ENCODE measurements at places on chromosomes 6 and 20.

GRCh38 chr6:118677193-118677592 lies 25.8 kb upstream of the CEP85L start:
- DNase-seq, result peak; percentile 8

DNA sequence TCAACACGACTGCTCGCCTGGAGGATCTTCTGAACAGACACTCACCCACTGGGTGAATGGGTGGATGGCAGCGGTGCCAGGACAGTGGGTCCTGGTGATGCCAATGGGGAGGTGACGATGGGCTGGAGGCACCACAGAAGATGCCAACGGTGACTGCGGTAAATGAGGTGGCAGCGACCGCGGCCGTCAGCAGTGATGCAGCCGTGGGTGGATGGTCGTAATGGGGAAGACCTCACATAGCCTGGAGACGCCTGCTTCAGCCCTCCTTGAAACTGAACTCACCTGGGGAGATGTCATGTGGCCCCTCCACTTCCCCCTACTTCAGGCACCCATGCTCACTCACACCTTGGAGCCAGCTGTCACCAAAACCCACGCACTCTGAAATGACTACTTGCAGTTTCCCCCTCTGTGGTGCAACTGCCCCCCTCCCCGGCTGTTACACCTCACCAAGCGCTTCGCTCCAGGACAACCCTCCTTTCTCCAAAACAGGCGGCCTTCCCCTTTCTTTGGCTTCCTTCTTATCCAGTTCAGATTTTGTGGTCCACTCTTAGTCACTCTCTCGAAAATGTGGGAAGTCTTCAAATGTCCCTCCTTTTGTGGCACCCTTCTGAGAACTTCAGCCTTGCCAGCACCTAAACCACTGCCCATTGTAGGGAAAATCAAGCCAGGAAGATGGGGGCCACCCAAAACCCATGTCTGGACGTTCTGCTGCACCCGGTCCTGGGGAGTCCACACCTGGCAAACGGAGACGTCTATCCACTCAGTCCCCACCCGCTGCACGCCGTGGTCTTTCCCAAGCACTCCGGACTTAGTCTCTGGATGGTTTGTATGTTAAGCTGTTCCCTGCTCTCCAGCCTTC lies 10.4 kb upstream of the ABHD16B start:
- DNase-seq, result no peak

DNA sequence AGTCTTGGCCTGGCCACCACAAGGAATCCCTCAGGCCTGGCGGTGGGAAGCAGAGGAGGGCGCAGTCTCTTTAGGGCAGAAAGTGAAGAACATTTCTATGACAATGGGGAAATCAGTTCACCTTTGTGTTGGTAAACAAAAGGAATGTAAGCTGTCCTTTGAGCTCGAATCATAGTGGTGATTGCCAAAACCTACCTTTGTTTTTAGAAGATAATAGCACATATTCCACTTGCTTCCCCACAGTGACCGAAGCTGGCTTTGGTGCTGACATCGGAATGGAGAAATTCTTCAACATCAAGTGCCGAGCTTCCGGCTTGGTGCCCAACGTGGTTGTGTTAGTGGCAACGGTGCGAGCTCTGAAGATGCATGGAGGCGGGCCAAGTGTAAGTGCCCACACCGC lies 144.1 kb downstream of the MTHFD1L start:
- DNase-seq, result no peak

GRCh38 chr20:10761232-10761631 lies 87.4 kb upstream of the JAG1 start:
- peak; percentile 32 for DNase-seq

GRCh38 chr6:133055441-133055966 lies 185.7 kb upstream of the EYA4 start:
- DNase-seq, result no peak

DNA sequence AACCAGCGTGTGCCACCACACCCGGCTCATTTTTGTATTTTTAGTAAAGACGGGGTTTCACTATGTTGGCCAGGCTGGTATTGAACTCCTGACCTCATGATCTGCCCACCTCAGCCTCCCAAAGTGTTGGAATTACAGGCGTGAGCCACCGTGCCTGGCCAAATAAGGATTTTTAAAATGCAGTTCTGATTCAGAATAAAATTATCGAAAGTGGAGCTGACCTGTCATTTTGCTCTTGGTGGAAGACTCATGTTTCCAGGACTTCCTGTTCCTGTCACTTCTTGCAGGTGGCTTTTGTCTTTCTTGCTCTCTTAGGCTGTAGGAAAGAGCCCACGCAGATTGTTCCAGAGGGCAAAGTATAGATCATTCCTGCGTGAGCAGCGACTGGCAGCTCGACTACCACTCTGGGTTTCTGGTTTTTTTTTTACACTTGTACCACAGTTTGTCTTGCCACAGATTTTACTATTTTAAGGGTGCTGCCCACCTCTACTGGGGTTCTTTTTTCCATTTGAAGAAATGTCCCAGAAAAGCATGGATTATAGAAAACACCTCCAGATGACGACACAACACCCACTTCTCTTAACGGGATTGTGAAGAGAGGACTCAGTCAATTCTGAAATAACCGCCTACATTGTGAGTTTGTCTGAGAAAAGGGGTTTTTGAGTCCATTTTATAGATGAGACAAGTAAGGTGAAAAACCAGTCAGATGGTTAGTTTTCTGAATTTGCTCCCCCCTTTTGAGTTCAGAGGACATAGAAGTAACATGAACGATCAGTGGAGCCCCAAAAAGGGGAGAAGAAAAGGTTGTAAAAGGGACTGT lies 7.5 kb downstream of the JARID2 start:
- no peak for DNase-seq

DNA sequence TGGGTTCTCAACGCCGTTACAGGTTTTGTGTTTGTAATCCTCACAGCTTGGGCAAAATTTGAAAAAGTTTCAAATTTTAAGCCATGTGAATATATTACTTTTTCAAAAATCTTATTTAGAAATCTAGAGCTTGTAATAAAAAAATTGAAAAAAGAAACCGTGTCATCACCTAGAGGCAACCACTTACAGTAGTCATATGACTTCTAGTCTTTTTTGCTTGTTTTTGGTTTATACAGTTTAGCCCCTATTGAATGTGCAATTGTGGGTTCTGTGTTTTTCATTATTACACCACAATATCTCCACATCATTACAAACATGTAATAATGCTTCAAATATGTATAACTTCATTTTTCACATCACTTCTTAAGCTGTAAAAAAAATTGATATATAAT lies 888 bp downstream of the DYNLRB1 start:
- no peak for DNase-seq

DNA sequence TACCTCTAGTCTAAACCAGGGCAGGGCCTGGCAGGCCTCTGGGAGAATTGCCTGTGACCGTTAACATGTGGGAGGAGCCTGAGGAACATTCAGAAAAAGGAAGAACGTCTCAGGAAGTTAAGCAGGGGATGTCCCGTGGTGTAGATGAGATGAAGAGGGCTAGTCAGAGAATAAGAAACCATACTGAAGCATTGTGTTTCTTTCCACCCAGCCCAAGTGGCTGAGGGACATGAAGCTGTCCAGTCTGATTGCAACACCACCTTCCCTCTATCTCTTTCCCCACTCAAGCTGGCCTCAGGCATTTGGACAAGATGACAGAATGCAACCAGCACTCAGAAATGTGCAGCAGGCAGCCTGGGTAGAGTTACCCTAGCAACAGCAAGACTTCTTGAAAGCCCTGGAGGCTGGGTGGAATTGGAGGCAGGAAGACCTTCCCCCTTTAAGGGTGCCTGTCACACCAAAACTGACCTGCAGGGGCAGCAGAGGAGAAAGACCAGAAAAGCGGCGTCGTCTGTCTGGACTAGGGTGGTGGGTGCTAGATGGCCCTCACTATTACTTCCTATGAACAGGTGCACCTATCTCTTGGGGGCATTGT lies 186.1 kb downstream of the UNC5CL start:
- DNase-seq, result peak; percentile 48

DNA sequence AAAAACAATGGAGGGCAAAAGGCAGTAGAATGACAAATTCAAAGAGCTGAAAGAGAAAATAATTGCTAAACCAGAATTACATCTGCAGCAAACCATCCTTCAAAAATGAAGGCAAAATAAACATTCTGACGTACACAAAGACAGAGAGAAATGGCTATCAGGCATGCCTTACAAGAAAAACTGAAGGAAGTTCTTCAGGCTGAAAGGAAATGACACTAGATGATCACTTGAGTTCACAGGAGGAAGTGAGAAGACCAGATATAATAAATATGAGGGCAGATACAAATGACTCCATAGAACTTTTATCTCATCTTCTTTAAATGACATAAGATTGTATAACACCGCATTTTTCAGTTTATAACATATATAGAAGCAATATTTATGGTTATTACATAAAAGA lies 30.0 kb downstream of the DZANK1 start:
- no peak for DNase-seq

GRCh38 chr20:577167-577791 lies 32.8 kb downstream of the TCF15 start:
- DNase-seq, result no peak

DNA sequence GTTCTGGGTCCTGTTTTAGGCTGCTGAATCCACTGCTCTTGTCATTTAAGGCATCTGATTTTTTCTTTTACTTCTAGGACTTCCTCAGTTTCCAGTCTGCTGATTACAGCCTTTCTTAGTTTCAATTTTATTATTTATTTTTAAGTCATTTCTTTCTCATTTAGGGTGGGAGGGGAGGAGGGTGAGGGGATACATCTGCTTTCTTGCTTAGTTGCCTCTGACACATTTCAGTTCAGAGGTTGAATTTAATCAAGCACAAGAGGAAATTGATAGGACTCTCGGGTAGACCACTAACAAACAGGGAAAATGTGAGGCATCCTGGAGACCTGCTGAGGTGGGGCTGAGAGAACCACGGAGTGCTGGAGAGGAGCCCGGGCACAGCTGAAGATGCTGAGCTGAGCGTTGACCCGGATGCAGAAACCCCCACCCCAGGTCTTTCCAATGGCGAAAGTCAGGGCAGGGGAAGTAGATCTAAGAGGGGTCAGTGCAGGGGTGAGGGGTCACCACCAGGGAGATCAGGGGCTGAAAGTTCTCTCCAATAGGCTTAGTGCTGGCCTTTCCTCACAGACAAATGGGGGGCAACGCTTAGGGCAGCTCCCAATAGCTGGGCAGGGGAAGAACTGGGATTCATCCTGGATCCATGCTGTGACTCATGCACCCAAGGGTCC lies 7.6 kb upstream of the TREML2 start:
- no peak for DNase-seq

DNA sequence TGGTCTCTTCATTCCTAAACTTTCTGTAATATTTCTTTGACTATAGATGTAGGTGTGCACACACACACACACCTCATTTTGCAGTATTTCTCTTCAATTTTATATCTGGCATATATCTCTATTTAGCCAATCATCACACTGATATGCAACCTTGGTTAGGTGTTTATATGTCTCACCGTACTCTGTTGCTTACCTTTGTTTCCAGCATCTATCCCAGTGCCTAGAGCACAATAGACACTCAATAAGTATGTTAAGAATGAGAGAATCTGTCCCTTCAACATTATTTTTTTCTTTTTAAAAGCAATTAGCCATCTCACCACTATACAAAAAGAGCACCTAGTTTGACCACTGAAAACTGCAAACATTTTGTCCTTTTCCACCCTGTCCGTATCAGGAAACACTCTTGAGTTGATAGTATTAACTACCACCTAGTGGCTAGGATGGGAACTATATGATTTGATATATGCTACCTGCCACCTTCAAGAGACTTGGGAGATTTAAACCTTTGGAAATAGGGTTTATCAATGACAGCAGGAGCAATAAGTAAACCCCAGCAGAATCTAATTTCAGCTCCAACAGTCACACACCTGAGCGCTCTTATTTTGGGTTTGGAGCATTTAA lies 48.7 kb upstream of the RSPO3 start:
- peak; percentile 48 for DNase-seq

GRCh38 chr20:7855545-7855944 lies 84.7 kb downstream of the HAO1 start:
- DNase-seq, result peak; percentile 8

GRCh38 chr20:62059920-62060630 lies 5.6 kb downstream of the TAF4 start:
- no peak for DNase-seq

GRCh38 chr6:154661768-154662167 lies 71.4 kb upstream of the SCAF8 start:
- DNase-seq, result no peak

DNA sequence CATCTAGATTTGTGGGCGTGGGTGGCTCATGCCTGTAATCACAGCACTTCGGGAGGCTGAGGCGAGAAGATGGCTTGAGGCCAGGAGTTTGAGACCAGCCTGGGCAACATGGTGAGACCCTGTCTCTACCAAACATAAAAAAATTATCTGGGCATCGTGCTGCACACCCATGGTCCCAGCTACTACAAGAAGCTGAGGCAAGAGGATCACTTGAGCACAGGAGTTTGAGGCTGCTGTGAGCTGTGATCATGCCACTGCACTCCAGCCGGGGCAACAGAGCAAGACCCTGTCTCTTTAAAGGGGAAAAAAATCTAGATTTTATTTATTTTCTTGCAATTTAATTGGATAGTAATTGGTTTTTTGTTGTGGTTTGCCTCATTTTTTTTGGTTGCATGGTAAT lies 53.6 kb downstream of the DEK start:
- DNase-seq, result no peak

DNA sequence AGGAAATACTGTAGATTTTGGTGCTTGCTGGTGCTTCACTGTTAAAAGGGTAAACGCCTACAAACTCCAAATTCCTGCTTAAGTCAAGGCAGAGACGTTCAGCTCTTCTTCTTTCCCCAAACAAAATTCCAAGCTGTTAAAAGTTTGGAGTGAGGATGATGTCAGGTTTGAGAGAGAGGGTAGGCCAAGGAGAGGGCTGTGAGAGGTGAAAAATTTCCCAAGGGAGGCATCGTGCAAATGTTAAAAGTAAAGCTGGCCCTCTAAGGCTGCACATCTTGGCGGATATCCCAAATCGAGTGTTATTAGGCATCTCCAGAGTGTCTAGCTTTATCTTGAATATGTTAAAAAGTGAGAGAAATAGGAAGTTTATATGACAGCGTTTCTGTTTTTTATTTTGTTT lies 651.8 kb downstream of the QKI start:
- DNase-seq, result no peak

- no peak for DNase-seq
Measured at GRCh38 chr6:49919261-49919660, 44.7 kb downstream of the DEFB114 start.

GRCh38 chr6:160400446-160400845 lies 52.3 kb downstream of the SLC22A3 start:
- DNase-seq, result no peak

DNA sequence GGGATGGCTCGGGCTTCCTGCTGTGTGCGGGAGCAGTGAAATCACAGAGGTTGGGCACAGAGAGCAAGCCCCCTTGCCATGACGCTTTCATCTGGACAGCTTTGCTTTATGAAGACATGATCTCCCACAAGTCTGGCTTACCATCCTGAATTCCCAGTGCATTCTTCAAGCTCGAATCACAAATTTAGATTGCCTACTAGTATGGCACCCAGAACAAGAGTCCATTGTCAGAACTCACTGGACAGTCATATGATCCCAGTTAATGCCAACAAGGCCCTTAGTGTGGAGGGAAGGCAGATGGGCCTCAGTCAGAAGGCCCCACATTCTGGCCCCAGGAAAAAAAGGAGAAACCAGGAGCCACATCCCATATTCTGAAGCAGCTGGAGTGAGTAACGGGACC lies 147.3 kb upstream of the FOXQ1 start:
- peak; percentile 31 for DNase-seq

- no peak for DNase-seq
Measured at GRCh38 chr20:8404912-8405635, 273.0 kb downstream of the PLCB1 start.
